ENCODE measurements at places on chromosomes 1 and 21.

DNA sequence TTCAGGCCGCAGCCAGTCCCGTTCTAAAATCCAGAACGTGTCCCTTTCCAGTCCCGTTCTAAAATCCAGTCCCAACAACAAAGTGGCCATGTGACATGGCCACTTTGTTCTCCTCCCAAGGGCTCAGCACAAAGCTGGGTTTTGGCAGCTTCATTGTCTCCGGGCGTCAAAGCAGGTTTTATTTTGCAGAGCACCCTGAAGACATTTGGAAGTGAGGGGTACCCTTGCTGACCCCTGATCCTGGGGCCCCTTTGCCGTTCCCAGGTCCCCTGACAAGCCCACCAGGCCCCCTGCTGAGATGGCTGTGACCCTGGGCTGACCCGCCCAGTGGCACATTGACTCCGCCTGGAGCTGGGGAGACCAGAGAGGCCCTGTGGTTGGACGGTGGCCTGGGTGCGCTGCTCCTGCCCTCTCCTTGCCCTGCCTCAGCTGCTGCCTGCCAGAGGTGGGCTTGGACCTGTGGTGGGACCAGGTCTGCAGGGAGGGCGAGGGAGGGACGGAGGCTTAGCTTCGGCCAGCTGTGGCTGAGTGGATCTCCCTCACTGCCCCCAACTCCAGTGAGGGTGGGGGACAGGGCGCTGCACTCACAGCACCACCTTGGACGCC lies 4.3 kb downstream of the PFKL start:
- DNase-seq = no peak

GRCh38 chr1:165352442-165353293 lies 3.8 kb downstream of the LMX1A start:
- no peak for DNase-seq

GRCh38 chr1:26359981-26360806 lies 6.3 kb upstream of the CRYBG2 start:
- DNase-seq = no peak

GRCh38 chr21:39350094-39351005 lies 1.5 kb upstream of the HMGN1 start:
- no peak for DNase-seq

GRCh38 chr1:39979654-39980053 lies 24.7 kb downstream of the MFSD2A start:
- no peak for DNase-seq

DNA sequence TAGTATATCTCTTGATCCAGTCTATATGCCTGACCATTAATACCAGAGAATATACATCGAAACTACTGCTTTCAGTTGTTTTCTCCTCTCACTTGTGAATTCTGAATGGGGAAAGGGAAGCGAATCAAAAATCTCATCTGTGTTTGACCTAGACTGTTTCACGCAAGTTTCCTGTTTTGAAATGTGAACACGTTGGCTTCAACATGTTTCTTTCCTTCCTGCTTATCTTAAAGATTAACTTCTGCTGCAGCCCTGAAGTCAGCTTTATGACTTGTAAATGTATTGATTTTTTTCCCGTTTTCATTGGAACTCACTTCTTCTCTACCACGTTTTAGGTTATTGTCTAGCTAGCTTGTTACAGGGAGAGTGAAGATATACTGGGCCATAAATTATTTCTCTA lies 49.9 kb downstream of the SNX27 start:
- DNase-seq = no peak

GRCh38 chr1:240404286-240404685 lies 207.7 kb downstream of the GREM2 start:
- no peak for DNase-seq

GRCh38 chr1:228541725-228542124 lies 54.5 kb downstream of the RNF187 start:
- DNase-seq = no peak

DNA sequence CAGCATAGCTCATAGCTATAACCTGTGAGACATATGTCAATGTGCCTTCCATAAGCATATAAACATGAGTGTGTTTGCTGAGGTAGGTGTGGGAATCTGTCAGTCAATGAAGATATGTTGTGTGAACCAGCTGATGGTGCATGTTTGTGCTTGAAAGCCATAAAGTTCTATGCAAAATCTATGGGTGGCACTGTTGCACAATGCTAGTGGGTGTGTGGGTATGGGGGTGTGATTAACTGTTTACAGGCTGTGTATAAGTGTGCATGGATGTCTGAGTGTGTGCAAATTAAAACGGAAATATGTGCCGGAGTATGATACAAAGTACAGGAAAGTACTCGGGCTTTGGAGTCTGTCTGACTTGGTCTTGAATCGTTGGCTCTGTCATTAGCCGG lies 1.0 kb upstream of the ATP2B4 start:
- DNase-seq = peak; percentile 31

- no peak for DNase-seq
Observed at GRCh38 chr1:223796210-223796609, 49.5 kb downstream of the TP53BP2 start.

DNA sequence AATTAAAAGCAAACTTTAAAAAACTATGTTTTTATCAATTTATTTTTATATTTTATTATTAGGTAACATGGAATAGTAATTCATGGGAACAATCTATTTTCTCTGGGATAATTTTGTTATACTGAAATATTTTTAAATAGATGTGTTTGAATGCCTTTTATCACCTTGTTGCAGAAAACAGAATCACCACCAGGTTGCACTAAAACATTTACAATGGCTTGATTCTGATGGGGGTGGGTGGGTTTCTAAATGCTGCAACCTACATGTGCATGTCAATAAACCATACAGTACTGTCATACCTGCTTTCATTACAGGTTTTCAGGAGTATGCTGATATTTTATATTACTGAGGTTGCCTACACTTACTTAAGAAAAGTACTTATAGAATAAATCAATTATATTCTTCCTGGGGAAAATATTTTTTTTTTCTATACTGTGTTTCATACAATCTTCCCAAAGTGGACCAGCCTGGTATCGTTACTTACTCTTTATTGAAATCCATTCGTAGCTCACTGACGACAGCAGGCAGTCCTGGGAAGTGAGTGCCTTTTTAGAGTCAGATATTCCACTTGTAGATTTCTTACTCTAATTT lies 132.8 kb downstream of the PTPRC start:
- DNase-seq = peak; percentile 64

- no peak for DNase-seq
Observed at GRCh38 chr1:2129256-2129943, 65.2 kb downstream of the FAAP20 start.

DNA sequence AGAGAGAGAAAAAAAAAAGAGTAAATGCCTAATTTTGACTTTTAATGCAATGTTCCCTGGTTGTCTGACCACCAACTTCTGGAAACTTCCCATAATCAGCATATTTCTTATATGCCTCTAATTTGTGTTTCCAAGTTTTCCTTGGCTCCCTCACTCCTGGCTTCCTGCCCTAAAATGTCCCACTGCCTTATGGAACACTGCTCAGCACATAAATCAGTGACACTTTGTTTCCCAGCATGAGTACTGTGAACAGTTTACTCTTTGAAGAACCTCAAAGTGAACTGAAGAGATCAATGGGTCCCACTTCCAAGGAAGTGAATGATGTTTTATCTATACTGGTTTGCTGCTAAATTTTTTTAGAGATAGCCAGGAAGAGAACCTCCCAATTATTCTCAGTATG lies 271.3 kb upstream of the PRMT6 start:
- DNase-seq = no peak
